ENCODE measurements at places on chromosomes 4 and X.
A peak's percentile ranks its signal among the peaks of the same experiment; 100 is the strongest.

- DNase-seq = no peak
Observed at GRCh38 chr4:40536032-40536431, 93.6 kb downstream of the RBM47 start.

GRCh38 chrX:49039598-49040375 is 3.4 kb downstream of the TFE3 start:
- DNase-seq = peak; percentile 96

DNA sequence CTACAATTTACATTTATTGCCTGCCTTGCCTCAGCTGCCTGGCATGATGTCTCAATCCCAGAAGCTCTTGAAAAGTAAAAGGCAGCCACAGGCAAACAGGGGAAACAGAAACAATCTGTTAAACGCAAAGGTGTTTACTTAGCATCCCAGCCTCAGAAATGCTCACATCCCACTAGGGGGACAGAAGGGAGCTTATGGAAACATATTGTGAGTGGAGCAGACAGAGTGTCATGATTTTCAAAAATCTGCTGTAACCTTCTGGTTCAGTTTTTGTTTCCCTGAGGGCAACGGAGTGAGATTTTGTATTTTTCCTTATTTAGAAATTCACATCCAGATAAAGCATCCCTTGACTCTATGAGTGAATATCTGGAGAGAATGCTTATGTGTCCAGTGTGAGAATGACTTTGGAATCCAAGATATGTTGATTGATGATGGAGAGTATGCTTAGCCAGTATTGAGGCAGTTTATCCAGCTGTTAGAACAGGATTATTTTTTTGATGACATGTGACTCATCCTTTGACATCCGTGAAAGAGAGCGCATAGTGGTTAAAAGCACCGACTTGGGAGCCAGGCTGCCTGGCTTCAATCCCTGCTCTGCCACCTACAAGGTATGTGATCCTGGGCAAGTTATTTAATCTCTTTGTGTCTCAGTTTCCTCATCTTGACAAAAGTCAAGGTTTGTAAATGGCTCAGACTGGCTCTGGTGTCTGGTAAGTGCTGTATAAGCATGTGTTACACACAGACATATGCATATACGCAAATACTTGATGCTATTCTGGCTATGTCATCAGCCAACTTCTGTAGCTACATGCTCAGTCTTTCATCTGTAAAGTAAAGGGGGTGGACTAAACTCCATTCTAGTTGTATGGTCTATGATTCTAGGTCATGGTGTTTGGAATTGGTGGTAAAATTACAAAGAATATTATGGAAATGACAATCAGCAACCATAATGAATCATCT is 381.2 kb downstream of the RAPGEF2 start:
- DNase-seq = no peak

DNA sequence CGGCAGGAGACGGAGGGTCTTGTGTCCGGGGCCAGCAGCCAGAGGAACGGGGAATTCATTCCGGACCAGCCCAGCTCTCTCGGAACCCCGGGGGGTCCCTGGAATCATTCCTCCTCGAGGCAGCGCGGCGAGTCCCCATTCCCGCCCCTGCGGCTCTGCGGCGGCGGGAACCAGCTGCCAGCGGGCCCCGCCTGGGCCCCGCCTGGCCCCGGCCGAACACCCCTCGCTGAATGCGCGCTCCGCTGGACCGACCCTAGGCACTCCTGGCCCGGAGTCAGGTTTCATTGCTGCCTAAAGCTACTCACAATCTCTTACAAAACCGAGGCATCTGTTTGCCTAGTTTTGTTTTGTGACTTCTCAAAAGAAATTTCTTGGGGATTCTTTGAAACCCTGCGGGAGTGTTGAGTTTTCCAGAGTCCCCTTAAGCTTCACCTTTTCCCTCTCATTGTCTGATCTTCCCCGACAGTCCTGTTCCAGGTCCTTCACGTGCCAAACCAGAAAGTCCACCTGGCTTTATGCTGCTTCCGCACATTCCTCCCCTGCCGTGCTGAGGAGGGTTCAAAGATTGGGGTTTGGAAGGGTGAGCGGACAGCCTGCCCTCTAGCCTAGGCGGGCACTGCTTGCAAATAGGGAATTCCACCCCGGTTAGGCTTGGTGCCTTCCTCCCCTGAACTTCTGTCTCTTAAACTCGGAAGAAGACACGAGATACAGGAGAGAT is 789 bp downstream of the ARHGAP10 start:
- DNase-seq = peak; percentile 49

- no peak for DNase-seq
Observed at GRCh38 chr4:151418385-151418784, 9.4 kb downstream of the FHIP1A start.
